RPMI7951 (cell line): ENCODE measurements at places on chromosomes 3 and 15. TPM values are rescaled to one million over a fixed set of nuclear protein-coding genes. Genes with fewer than 3 reads are reported as not detected.

Gene CCDC71
- total RNA-seq, result 26.0 and 32.8 TPM in 2 replicates

DNA sequence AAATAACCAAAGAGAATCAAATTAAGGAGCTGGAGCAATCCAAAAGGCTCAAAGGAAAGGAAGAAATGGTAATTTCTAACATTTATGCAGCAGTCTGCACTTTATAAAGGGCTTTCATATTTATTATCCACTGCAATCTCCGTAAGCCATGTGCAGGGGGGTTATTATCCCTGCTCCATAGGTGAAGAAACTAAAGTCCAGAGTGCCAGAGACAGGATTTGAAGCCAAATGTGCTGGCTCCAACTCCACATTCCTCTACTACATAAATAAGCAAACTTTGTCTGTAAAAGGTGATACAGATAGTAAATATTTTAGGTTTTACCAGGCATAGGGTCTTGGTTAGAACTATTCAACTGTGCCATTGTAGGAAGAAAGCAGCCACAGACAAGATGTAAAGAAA lies 221.4 kb downstream of the MINAR1 start:
- no peak for DNase-seq

DNA sequence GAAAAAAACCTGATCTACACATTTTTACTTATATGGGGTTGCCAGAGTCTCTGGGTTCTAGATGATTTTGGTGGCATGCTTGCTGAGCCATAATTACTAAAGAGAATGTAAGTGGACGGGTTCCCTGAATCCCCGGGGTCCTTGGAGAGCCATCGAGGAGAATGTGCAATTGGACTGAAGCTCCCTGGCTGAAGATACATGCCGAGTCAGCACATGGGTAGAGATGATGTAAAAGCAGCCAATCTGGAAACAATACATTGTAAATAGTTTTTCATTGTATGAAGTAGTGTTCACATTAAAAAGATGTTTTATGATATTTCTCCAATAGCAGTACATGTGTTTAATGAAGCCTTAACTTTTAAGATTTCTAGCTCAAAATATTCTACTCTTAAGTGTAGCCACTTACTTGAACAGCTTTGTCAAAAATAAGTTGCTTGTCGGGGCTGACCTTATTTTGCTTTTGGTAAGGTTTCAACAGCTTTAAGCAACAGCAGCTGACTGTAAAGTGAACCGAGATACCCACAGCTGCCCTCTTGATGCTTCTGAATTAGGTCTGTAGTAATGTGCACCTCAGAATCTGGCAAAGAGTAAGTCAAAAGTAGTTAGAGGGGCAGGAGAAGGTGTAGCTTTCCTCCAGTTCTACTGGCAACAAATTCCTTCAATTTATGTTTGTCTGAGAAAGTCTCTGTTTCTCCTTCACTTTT lies 205.7 kb downstream of the PLCL2 start:
- DNase-seq, result no peak

GRCh38 chr3:51715977-51716294 lies 9.1 kb downstream of the GRM2 start:
- no peak for DNase-seq

DNA sequence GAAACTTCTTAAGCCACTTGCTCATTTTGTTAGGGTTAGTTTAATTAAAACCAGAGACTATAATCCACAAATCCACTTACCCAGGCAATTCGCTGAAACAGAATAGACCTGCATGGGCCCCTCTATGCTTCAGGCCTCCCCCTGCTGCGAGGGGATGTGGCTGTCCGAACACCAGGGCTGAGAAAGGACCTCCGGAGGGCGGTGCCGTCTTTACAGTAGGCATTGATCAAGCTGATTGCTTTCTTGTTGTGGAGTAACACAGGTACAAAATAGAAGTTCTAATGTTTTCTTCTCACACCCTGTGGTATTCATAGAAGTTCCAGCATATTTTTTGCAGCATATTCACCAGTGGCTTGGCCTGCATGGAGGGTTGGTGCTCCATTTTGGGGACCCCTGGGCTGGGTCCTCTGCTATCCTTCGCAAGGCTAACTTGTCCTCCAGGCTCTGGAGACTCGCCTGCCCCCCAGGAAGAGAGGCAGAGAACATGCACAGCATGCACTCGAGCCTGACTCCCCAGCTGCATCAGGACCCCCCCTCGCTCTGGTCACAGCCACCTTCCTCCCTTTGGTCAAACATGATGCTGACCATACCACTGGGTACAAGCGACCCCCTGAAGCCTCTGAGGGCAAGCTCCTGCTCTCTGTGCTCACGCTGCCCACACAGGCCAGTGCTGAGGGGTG lies 55.3 kb downstream of the TPRA1 start:
- DNase-seq, result no peak
